Left cardiac atrium (tissue), 4 donors: ENCODE measurements at places on chromosomes 3 and 15. TPM values are rescaled to one million over a fixed set of nuclear protein-coding genes. Genes with fewer than 3 reads are reported as not detected.

The NR2E3 gene
- total RNA-seq: not detected

The IMPG2 gene
- total RNA-seq: 0.18 TPM

The NRG4 gene
- total RNA-seq: not detected

The EFHB gene
- 0.76 TPM for total RNA-seq

The C2CD4A gene
- total RNA-seq: not detected

The BTLA gene
- total RNA-seq: 0.24 TPM

The AADACL2 gene
- total RNA-seq: not detected

The GP9 gene
- not detected for total RNA-seq

The SLC28A1 gene
- 0.13 TPM for total RNA-seq
